ENCODE measurements at places on chromosomes 3 and 15.

- DNase-seq: no peak
Measured at GRCh38 chr3:189813647-189814240, 182.6 kb downstream of the TP63 start.

DNA sequence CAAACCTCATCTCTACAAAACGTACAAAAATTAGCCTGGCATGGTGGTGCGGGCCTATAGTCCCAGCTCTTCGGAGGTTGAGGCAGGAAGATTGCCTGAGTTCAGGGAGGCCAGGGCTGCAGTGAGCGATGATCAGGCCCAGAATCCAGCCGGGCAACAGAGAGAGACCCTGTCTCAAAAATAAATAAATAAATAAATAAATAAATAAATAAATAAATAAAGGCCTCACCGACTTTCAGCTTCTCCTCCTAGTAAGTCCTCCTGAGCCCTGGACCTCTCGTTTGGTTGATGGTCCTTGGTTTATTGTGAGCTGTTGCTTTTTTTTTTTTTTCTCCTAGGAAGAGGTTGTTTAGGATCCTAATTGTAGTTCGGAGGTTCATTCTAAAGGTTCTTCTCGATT is 25.1 kb downstream of the WDR73 start:
- DNase-seq: no peak

- no peak for DNase-seq
Measured at GRCh38 chr3:79906106-79906505, 138.3 kb upstream of the ROBO1 start.

DNA sequence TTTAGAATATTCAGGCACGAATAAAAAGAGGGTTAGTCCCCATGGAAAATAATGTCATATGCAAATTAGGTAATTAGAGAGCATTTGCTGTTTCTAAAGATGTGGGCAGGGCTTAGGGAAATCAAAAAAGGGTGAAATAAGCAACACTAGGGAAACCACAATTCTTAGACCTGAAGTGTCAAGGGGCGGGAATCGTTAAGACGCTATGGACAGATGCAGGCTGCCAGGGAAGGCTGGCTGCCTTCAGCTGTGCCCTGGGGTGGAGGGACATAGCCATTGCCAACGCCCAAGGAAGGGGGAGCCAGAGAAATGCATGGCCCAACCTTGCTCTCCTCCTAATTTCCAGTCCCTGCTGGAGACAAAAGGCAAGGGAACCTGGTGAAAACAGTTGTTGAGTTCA is 141.7 kb upstream of the PROK2 start:
- DNase-seq: no peak

DNA sequence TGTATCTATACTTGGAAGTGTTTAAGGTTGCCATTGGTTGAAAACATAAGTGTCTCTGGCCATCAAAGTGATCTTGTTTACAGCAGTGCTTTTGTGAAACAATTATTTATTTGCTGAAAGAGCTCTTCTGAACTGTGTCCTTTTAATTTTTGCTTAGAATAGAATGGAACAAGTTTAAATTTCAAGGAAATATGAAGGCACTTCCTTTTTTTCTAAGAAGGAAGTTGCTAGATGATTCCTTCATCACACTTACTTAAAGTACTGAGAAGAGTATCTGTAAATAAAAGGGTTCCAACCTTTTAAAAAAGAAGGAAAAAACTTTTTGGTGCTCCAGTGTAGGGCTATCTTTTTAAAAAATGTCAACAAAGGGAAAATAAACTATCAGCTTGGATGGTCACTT is 19.7 kb downstream of the B3GNT5 start:
- DNase-seq: no peak

GRCh38 chr3:46871222-46871621 is 6.3 kb upstream of the PTH1R start:
- DNase-seq: no peak

- no peak for DNase-seq
Measured at GRCh38 chr15:71212146-71212545, 96.9 kb downstream of the THSD4 start.

DNA sequence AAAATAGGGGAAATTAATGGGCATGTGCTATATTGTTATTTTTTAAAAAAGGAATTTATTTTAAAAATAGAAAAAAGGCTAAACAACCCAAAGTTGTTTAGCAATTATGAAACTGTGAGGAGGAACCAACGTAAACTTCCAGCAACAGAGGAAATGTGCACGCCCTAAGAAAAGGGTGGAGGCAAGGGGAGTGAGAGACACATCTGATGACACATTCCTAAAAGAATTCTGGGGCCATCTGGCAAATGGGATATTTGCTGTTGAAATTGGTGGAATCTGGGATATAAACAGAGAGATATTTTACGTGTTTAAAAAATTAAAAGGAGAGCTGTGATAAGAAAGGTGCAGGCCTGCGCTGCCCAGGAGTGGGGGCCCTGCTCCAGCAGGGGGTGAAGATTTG is 50.8 kb upstream of the MUC13 start:
- no peak for DNase-seq

GRCh38 chr3:3303636-3304035 is 124.1 kb upstream of the CRBN start:
- DNase-seq: no peak

DNA sequence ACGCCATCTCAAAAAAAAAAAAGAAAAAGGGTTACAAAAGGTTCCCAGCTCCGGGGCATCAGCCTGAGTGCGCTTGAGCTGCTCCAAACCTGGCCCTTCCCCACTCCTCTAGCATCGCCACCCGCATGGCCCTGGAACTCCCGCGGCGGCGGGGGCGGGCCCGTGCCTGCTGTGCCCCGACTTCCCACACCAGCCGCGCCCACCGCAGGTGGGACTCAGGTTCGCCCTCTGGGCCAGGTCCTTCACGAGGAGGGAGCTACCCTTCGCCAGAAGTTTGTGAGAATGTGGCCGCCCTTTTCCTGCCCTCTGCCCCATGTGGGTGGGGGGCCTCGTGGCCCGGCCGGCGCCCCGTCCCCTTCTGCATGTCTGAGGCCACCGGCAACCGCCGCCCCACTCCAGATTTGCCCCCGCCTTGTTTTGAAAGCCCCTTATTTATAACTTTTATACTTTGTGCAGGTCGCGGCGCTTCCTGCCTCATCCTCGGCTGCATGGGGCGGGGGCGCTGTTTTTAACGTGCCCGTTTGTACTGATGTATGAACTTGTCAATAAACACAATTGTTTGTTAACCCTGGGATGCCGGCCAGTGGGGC is 507 bp upstream of the JMJD7 start:
- DNase-seq: no peak

DNA sequence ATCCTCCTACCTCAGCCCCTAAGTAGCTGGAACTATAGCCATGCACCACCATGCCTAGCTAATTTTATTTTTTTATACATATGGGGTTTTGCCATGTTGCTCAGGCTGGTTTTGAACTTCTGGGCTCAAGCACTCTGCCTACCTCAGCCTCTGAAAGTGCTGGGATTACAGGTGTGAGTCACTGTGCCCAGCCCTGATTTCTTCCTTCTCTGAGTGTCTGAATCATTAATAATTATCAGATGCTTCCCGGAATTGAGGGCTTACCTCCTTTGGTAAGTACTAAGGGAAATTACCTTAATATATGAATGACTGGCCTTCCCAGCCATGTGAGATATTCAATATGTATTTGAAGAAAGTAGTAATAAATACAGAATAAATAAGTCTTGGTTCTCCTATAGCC is 7.2 kb downstream of the CLPX start:
- DNase-seq: no peak

GRCh38 chr15:60751985-60752952 is 273.3 kb upstream of the ICE2 start:
- DNase-seq: no peak

DNA sequence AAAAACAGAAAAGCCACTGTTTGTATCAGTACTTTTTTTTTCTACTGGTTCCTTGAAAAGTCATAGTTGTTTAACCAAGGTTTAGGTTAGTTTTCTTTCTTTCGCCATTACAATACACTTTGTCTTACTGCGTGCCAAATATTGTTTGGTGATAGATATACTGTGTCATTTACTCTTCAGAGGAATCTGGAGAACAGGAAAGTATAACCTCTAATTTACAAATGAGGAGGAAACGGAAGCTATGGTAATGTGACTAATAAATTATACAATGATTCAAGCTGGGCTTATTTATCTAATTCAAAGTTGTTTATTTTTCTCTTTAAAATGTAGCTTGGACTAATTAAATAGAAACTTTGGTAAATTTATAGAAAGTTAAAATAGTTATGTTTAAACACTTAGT is 96.2 kb upstream of the ROBO2 start:
- DNase-seq: no peak

GRCh38 chr3:108300103-108300849 is 3.9 kb downstream of the HHLA2 start:
- DNase-seq: no peak

DNA sequence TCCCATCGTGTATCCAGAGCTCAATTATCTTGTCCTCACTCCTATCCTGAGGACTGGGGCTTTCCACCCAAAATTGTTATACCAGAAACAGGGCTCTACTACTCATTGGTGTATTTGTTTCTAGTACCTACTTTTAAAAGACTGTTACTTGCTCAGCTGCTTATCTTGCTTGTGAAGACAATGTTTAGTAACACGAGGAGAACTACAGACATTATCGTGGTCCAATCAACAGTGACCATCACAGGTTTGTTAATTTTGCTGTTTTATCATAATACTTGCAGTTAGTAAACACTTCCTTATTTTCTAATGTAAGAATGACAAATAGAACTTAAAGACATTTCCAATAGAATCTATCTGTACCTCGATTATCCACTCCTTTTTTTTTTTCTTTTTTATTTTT is 13.5 kb downstream of the LRCH3 start:
- DNase-seq: no peak

GRCh38 chr3:143881095-143881494 is 32.8 kb upstream of the SLC9A9 start:
- DNase-seq: no peak

GRCh38 chr15:98381446-98381845 is 266.9 kb upstream of the IGF1R start:
- no peak for DNase-seq

DNA sequence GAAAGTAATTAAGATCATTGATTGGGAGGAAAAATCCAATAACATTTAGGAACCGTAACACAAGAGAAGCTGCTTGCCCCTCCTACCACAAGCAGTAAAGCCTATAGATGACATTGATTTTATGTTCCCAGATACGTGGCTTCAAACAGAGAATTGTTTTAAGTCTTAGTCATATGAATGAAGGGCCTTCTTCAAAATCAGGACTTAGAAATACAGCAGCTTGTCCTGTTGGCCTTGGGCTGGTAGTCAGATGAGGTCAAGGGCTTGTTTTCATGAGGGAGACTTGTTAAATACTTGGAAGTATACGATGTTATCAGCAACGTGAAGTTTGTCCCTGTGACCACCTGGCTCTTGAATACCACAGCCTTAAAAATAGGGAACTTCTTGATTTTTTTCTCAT is 114.4 kb downstream of the VGLL4 start:
- DNase-seq: no peak

DNA sequence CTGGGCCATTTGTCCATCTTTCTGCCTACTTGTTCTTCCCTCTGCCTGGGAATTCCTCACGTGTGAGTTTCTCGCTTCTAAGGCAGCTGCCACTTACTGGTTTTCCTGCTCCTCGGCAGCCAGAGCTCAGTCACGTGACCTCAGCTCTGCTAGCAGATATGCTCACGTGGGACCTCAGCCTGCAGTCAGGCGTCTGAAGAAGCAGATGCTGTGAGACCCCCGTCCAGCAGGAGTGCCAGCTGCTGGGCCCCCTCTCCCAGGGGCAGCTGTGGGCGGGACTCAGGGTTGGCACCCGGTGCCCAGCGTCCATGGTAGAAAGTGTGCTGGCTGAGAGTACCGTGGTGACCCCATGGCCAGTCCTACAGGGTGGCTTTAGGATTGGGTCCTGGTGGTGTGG is 161.3 kb upstream of the TLE3 start:
- DNase-seq: peak; percentile 71

GRCh38 chr15:68526784-68527183 is 52.0 kb upstream of the CORO2B start:
- no peak for DNase-seq

- no peak for DNase-seq
Measured at GRCh38 chr3:19938295-19938627, 4.2 kb upstream of the EFHB start.

DNA sequence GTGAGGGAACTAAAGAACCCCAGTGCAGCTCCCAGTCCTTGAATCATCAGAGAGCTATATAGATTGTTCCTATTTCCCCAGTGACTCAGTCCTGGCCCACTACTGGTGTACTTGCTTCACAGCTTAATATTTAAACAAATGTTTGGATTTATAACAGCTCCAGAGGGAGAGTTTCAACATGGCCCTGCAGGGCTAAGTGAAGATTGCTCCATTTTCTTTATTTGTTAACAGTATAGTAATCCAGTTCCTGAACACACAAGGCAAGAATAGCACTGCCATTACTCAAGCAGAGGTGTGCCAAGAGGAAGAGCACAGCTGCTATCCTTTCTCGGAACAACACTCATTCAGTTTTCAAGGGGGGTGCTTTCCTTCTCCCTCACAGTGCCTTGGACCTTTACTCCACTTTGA is 6.5 kb downstream of the SQOR start:
- no peak for DNase-seq

DNA sequence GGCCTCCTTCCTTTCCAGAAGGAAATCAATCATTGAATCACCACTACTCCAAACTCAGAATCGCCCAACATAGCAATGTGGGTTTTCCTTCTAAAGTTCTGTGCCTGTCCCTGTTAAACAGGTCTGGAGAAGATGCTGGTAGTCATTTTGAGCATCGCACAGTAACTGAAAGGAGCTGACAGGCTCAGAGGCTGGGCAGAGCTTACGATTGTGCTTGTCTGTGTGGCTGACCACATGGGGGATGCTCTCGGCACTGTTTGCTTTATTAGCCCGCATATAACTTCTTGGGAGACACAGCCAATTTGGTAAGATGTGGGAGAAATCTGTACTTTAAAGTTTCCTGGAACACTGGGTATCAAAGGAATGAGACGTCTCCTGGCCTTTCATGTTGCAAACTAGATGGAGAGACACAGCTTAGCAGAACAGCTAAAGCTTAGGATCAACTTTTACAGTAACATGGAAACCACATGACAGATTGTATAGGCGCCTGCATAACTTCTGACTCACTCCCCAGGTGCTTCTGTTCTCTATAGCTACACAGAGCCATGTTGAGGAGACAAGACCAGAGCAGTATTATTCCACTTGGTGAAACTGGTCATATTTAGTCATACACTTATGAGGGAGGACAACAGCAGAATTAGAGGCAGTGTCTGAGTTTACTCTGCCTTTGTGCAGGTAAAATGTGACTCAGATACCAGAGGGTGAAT is 374.1 kb downstream of the RORA start:
- DNase-seq: no peak

Measured in CD4-positive, alpha-beta T cell treated with Interleukin-6 at 100 ng/mL for 8 hours (primary cell).